G401 (cell line): ENCODE measurements at places on chromosomes 16 and 17. TPM values are rescaled to one million over a fixed set of nuclear protein-coding genes. Genes with fewer than 3 reads are reported as not detected.

CCDC92B gene
- total RNA-seq: 0.06 and 0.31 TPM in 2 replicates

RAB11FIP4 gene
- 29.4 and 34.1 TPM in 2 replicates for total RNA-seq

CMTM2 gene
- total RNA-seq: not detected in 2 replicates

RAB40B gene
- total RNA-seq: 28.7 and 37.8 TPM in 2 replicates

OR1F1 gene
- not detected in 2 replicates for total RNA-seq

CEP295NL gene
- total RNA-seq: 0.37 TPM in 1 of 2 replicates, not detected in the other

NDRG4 gene
- 9.5 and 11.8 TPM in 2 replicates for total RNA-seq
